ENCODE measurements at places on chromosomes 2 and 18. TPM values are rescaled to one million over a fixed set of nuclear protein-coding genes. Genes with fewer than 3 reads are reported as not detected.

Gene AGXT
- total RNA-seq: not detected

Gene DES
- 1.4 TPM for total RNA-seq

Gene FEV
- not detected for total RNA-seq

Gene ZNF512
- 56.7 TPM for total RNA-seq

Gene IL36B
- total RNA-seq: not detected

Gene SLC11A1
- 3.5 TPM for total RNA-seq

Data from diencephalon (tissue), 1 donor.